H4 (cell line): ENCODE measurements at places on chromosomes 5 and 9.
A peak's percentile ranks its signal among the peaks of the same experiment; 100 is the strongest.

DNA sequence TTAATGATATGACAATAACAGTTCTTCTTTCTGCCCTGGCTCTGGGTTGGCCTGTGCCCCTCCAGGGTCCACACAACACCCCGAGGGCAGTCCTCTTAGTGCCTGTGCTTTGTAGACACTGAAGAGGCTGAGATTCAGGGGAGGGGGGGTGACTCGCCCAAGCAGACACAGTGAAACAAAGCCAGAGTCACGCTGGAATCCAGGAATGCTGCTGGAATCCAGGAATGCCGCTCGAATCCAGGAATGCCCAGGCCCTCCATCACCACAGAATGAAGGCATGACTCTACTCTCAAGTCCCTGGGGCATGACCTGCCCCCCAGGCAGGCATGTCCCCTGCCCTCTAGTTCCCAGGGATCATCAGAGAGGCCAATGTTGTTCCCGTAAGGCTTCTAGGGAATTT is 73.1 kb downstream of the LRSAM1 start:
- no peak for DNase-seq

DNA sequence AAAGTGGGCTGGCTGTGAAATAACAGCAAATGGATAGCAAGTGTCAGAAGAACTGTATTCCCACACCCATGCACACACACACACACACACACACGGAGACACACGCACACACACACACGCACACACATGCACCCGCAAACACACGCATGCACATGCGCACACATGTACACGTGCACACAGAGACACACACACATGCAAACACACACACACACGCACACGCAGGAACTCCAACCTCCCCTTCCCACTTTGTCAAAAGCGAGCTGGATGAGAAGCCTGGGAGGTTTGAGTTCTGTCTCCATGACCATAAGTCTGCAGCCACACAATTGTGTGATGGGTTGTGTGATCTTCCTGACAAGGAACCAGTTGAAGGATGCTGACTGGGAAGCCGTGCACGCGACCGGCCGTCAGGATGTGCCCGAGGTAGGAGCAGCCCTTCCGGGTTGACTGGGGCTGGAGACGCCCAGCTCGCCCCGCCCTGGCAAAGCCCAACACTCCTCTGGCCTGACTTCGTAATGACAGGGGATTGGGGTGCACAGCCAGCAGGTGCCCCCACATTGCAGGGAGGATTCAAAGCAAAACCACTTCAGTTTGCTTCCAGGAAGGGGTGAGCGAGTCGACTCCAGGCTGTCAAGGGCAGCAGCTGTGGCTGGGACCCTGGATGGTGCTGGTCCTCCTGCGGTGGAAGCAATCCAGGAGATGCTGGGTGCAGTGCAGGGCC is 29.3 kb upstream of the NKD2 start:
- DNase-seq: no peak

- DNase-seq: peak; percentile 64
Measured at GRCh38 chr5:178839319-178839704, 20.4 kb upstream of the ZNF354B start.

GRCh38 chr5:56918054-56918453 is 8.7 kb downstream of the SETD9 start:
- DNase-seq: no peak

DNA sequence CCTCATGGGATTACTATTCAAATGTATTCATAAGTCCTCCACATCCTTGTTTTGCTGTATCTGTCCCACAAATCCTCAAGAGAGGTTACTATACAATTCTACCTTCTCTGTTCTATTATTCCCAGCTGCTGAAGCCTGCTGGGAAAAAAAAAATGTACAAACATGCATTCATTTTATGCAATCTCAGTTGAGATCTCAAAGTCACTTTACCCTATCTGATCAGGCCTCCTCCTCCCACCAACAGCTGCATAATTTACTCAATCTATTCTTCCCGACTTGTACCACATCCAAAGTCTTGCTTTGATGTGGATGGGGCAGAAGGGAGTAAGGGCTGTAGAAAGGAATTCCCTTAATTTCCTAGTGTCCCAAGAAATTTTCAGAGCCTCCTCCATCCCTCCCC is 28.6 kb downstream of the PSIP1 start:
- DNase-seq: no peak

- peak; percentile 86 for DNase-seq
Measured at GRCh38 chr9:71987471-71988371, 72.7 kb downstream of the C9orf57 start.

- DNase-seq: no peak
Measured at GRCh38 chr9:132129535-132129934, 32.3 kb upstream of the NTNG2 start.

DNA sequence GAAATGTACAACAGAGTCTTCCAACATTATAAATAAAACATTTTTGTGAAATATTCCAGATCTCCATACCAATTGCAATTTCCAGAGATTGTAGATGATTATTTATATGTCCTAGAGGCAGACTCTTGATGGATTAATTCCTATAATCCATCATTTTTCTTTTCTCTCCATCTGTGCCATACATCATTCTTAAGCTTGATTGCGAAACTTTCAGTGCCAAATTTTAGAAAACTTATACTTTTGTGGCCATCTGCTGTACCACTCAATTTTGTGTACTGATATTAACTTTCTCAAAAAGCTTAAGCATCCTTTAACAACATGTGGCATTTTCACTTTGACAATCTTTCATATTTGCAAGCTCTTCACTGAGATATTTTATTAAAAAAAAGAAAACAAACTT is 446.9 kb downstream of the SEMA5A start:
- DNase-seq: no peak

- no peak for DNase-seq
Measured at GRCh38 chr9:109931623-109932022, 151.6 kb downstream of the PALM2AKAP2 start.
